Gastrocnemius medialis (tissue), 4 donors: ENCODE measurements at places on chromosomes 2 and 18.

DNA sequence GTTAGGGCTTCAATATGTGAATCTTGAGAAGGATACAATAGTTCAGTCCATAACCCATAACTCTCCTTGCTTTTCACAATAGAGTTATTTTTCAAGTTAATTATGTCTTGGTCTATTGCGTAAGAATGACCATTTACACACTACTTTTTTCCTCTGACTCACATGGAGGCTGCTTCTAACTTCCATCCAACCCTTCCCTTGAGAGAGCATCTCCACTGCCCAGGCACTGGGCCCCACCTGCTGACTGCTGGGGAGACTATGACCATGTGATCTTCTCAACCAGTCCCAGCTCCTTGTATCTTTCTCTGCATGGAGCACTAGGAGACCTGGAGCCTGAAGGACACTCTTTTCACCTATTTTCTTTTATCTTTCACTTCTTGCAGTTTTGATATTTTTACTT lies 251.5 kb downstream of the GPD2 start:
- no peaks in the 10 kb centered on the region for H3K36me3 ChIP-seq
- DNase-seq: peak; percentile 15
- no peak overlapping the region for H3K27ac ChIP-seq
- H3K4me1 ChIP-seq: no peaks in the 10 kb centered on the region

DNA sequence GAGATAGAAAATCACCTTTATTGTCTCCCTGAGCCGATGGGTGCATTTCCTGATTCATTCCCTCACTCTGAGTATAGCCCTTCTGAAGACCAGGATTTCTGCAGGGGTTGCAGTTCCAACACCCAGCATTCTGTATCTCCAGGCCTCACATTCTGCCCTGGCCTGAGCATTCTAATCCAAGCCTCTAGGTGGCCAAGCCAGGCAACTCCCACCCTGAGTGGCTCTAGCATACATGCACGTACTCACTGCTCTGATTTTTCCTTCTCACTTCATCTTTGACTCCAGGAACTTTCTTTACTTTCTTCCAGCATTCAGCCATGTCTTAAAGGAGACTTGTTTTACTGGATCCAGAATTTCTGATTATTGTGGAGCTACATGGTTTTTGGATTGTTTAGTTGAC lies 100.7 kb upstream of the STK39 start:
- no peak overlapping the region for H3K4me3 ChIP-seq
- H3K36me3 ChIP-seq: no peaks in the 10 kb centered on the region
- H3K4me1 ChIP-seq: no peaks in the 10 kb centered on the region
- no peak overlapping the region for H3K27ac ChIP-seq

DNA sequence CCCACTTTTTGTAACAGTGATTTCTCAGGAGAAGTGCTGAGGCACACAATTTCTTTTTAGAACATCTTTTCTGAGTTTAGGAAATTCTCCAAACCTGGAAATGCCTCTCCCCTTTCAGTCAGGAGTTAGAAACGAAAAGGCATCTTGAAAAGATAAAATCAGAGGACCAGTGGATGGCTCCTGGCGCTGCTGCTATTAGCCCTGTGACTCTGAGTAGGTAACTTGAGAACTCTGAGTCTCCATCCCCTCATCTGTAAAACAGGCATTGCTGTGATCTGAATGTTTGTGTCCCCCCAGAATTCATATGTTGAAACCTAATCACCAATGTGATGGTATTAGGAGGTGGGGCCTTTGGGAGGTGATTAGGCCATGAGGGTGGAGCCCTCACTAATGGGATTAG lies 50.2 kb downstream of the EHD3 start:
- H3K27me3 ChIP-seq: no peaks in the 10 kb centered on the region
- H3K27ac ChIP-seq: no peak overlapping the region

- no peaks in the 10 kb centered on the region for H3K4me1 ChIP-seq
- no peaks in the 10 kb centered on the region for H3K27me3 ChIP-seq
- no peak overlapping the region for H3K4me3 ChIP-seq
- H3K27ac ChIP-seq: no peak overlapping the region
- H3K36me3 ChIP-seq: no peaks in the 10 kb centered on the region
- DNase-seq: no peak
Observed at GRCh38 chr2:52676056-52676455, 1091.5 kb upstream of the CHAC2 start.

DNA sequence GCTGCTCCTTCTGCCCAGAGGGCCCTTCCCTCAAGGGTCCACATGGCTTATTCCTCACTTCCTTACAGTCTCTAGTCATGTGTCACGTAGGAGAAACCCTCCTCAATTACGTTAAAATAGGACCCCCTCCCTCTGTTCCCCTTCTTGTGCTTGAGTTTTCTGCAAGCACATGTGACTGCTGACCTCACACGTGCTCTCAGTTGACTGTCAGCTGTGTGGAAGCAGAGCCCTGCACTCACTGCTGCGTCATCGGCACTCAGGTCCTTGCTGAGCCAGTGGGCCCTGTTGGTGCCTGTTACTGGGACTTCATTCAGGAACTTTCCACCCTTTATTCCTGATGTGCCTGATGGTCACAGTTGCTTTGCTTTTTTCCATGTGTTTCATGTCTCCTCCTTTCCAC lies 11.1 kb downstream of the ATG16L1 start:
- H3K4me1 ChIP-seq: no peaks in the 10 kb centered on the region
- no peak for DNase-seq
- no peak overlapping the region for H3K4me3 ChIP-seq
- no peaks in the 10 kb centered on the region for H3K27me3 ChIP-seq
- H3K27ac ChIP-seq: no peak overlapping the region
